ENCODE measurements at places on chromosomes 1 and 21. TPM values are rescaled to one million over a fixed set of nuclear protein-coding genes. Genes with fewer than 3 reads are reported as not detected.

DNA sequence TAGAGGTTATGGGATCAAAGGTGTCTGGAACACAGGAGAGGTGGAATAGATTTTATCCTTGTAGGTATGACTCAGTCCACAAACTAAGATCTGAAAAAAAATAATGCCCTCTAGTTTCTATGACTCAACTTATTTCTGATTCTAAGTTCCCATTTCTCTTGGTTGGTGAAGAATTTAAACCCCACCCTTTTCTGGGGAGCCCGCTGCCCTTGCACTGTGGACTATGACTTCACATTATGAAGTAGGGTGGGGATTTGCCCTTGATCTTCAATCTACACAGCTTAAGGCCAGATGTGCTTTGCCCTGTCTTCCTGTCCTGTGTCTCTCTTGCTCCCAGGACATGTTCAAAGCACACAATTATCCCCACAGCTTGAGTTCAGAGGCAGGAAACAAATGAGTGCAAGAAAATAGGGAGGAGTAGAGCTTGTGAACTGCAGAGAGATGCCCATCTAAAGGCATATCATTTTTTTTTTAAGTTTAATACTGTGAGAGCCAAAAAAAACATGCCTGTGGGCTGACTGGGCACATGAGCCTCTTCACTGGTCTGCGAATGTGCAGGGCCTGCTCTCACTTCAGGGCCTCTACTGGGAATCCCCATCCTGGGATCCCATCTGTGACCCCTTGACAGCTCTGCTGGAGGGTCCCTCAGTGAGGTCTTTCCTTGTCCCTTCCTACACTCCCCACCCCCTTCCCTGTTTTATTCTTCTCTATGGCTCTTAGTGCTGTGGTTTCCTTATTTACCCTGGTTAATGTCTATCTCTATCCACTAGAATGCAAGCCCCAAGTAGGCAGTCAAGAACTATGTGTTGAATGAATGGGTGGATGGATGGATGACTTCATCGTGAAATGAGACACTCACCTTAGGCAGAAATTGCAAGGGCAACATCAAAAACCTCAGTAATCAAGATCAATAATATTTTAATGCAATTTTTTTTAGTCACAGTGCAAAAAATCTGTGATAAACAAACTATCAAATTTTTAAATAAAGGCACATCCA lies 61.5 kb downstream of the CD58 start:
- no peak for DNase-seq

GRCh38 chr1:201266774-201267173 lies 16.5 kb upstream of the PKP1 start:
- no peak for DNase-seq

The NCMAP gene
- total RNA-seq: not detected

DNA sequence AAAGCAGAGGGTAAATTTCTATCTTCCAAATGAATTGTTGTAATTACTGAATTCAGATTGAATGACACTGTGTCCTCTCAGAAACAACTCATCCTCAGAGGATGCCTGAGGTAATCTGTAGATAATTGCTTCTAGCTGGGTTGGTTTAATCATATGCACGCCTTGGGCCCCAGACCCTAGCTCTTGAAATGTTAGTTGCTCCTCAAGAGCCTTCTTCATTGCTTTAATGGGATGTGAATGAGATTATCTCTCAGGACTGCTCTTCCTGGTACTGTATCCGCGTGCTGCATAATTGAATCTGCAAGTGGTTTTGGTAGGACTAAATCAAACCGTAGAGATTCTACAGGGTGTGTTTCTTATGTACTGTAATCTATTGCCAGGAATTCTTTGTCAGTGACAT lies 569.3 kb upstream of the NEGR1 start:
- no peak for DNase-seq

- DNase-seq: no peak
These were observed 11.1 kb downstream of the MTX1 start for GRCh38 chr1:155219592-155220031.

All from omental fat pad (tissue), 4 donors.